ENCODE measurements at places on chromosomes 3 and 15.

DNA sequence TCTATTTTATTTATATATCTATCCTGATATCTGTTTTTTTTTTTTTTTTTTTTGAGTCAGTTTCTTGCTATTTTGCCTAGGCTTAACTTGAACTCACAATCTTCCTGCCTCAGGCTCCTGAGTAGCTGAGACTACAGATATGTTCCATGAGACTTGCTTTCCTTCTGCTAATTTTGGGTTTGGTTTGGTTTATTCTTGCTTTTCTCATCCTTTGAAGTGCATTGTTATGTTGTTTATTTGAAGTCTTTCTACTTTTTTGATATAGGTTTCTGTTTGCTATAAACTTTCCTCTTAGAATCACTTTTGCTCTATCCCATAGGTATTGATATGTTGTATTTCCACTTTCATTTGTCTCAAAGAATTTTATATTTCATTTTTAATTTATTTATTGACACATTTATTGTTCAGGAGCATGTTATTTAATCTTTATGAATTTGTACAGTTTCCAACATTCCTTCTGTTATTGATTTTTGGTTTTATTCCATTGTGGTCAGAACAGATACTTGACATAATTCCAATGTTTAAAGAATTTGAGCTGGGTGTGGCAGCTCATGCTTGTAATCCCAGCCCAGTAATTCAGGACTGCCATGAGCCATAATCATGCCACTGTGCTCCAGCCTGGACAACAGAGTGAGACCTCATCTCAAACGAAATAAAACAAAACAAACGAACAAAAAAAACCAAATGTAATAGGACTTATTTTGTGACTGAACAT is 62.3 kb upstream of the PLSCR4 start:
- H3K4me3 ChIP-seq, result no peak overlapping the region
- H3K4me1 ChIP-seq, result peaks cover 9% of the 10 kb centered on the region
- no peaks in the 10 kb centered on the region for H3K27me3 ChIP-seq
- no peaks in the 10 kb centered on the region for H3K36me3 ChIP-seq
- no peak for DNase-seq

DNA sequence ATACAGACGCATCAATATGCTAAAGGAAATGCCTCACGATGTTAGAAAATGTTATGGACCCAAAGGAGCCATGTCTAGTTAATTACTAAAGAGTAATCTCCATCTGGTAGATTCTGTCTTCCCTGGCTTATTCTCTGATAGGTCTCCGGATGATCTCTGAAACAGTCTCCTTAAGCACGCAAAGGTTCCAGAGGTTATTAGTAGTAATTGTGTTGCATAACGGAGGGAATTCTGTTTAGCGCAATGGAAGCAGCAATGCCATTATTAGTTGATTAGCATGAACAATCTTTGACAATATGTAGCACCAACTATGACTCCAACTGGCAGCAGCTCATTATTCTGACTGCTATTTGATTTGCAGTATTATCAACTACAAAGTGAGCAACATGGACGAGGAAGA is 952.5 kb upstream of the SEMA6D start:
- no peak for DNase-seq
- no peaks in the 10 kb centered on the region for H3K4me1 ChIP-seq
- no peaks in the 10 kb centered on the region for H3K27me3 ChIP-seq
- H3K27ac ChIP-seq, result no peak overlapping the region
- no peaks in the 10 kb centered on the region for H3K36me3 ChIP-seq

DNA sequence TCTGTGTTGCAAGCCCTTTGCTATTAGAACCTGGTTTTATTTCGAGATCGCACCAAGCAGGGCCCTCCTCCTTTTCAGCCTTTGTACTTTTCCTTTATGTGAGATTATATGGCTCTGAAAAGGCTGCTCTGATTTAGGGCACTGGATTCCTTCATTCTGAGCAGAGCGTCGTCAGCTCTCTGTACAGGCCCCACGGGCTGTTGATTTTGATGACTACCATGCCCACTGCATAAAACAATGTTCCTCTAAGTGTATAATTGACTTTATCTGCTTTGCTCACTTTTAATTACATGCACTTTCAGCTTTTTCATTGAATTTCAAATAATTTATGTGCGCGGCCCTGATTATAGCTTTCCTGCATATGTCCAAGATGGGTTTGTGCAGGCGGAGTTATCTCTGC is 4.4 kb upstream of the PSMD6 start:
- no peak overlapping the region for H3K27ac ChIP-seq
- DNase-seq, result no peak
- H3K36me3 ChIP-seq, result no peaks in the 10 kb centered on the region
- no peak overlapping the region for H3K4me3 ChIP-seq
- H3K4me1 ChIP-seq, result peaks cover 10% of the 10 kb centered on the region
- no peaks in the 10 kb centered on the region for H3K27me3 ChIP-seq

- no peak overlapping the region for H3K27ac ChIP-seq
- H3K4me3 ChIP-seq, result no peak overlapping the region
- peak; percentile 12 for DNase-seq
- H3K36me3 ChIP-seq, result no peaks in the 10 kb centered on the region
- H3K4me1 ChIP-seq, result peaks cover 4% of the 10 kb centered on the region
- no peaks in the 10 kb centered on the region for H3K27me3 ChIP-seq
Observed at GRCh38 chr3:158789592-158789991, 12.3 kb upstream of the MFSD1 start.

DNA sequence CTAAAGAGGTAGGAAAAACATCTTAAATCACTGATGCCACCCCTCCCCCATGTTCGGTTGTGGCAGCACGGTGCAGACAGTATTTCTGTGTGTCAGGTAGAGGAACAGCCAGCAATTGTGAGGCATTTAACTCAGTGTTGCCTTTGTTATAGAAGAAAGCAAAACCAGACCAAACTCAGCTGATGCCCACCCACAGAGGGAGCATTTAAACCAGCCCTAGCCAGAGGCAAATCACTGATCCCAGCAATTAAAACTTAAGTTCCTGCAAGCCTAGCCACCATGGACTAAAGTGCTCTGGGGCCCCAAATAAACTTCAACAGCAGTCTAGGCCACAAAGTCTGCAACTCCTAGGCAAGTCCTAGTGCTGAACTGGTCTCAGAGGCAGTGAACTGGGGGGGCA is 94.5 kb downstream of the CFAP20DC start:
- H3K4me3 ChIP-seq, result no peak overlapping the region
- peak overlapping the region; percentile 17 for H3K27ac ChIP-seq
- DNase-seq, result peak; percentile 79
- H3K4me1 ChIP-seq, result peaks cover 30% of the 10 kb centered on the region
- no peaks in the 10 kb centered on the region for H3K36me3 ChIP-seq

GRCh38 chr3:64861684-64862083 is 173.9 kb upstream of the ADAMTS9 start:
- no peaks in the 10 kb centered on the region for H3K27me3 ChIP-seq
- H3K4me1 ChIP-seq, result peaks cover 40% of the 10 kb centered on the region
- H3K27ac ChIP-seq, result no peak overlapping the region
- no peak for DNase-seq
- H3K36me3 ChIP-seq, result no peaks in the 10 kb centered on the region
- H3K4me3 ChIP-seq, result no peak overlapping the region

- H3K36me3 ChIP-seq, result peaks cover 38% of the 10 kb centered on the region
- no peaks in the 10 kb centered on the region for H3K27me3 ChIP-seq
- no peak for DNase-seq
Observed at GRCh38 chr3:10004506-10004905, 17.9 kb upstream of the EMC3 start.

- H3K36me3 ChIP-seq, result no peaks in the 10 kb centered on the region
- no peaks in the 10 kb centered on the region for H3K4me1 ChIP-seq
- H3K27ac ChIP-seq, result no peak overlapping the region
- H3K27me3 ChIP-seq, result no peaks in the 10 kb centered on the region
- no peak for DNase-seq
Observed at GRCh38 chr15:52247461-52247860, 48.1 kb downstream of the MYO5C start.

- H3K27ac ChIP-seq, result no peak overlapping the region
- no peaks in the 10 kb centered on the region for H3K27me3 ChIP-seq
- no peak for DNase-seq
- peaks cover 15% of the 10 kb centered on the region for H3K36me3 ChIP-seq
- no peaks in the 10 kb centered on the region for H3K4me1 ChIP-seq
Observed at GRCh38 chr3:158683230-158683962, 10.9 kb upstream of the LXN start.

Data from SJCRH30 (cell line).